Fibroblast of mammary gland (primary cell): ENCODE measurements at places on chromosomes 7 and 10.

- DNase-seq = no peak
Measured at GRCh38 chr10:114065049-114065435, 21.4 kb downstream of the ADRB1 start.

DNA sequence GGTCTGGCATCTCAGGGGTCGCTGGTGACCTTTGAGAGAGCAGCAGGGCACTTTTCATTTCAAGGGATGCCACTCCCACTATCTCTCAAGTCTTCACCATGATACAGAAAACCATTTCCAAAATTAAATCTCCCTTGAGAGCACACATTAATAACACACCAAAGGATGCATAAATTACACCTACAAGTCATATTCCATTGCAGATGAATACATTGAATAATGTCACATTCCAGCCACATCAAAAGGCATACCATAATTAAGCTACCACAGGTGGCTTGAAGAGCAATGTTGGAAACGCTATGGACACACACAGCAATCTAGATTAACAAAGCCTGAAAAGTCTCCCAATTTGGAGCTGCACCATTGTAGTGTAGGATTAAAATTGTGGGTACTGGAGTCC, 353.3 kb upstream of the ZMIZ1 start:
- no peak for DNase-seq

DNA sequence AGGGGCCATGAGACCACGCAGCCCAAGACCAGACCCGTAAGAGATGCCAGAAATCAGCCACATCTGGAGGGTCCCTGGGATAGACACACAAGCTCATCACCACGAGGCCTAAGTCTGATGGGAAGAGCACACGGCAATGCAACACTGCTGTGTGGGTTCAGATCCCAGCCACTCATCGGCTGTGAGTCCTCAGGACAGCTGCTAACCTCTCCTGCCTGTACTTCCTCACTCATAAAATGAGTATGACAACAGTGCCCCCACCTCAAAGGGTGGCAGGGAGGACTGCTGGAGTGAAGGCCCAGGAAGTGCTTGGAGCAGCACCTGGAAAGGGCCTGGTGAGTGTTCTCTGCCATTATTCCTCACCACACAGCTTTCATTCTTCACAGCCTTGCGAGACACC, 60.9 kb downstream of the MAD1L1 start:
- no peak for DNase-seq

DNA sequence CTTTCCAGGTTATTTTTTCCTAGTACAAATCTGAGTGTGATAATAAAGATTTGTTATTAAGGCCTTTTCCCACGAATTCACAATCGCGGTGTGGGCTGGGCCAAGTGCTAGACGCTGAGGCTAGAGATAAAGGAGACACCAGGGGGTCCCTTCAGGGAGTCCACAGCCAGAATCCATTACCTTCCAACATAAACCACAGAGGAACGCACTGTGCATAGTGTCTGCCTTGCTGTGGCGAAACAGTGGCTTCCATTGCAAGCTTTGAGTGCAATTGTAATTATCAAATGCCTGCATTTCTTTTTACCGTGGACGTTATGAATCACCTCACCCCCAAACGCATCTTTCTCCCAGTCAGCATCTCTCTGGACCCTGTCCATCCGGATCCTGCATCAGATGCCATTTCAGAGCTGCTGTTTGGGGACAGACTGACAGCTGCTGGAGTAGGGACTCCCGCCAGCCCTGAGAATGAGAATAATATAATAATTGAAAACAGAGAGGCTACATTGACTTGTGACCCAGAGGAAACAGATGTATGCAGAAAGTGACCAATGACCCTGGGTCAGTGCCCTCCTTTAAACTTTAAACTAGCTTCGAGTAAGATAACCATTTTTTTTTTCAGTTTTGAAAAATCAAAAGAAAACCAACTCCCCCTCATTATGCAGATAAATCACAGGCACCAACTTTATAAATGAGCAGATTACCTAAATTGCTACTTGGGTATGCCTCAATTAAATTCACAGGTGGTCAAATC, 456.2 kb upstream of the NRP1 start:
- DNase-seq = peak; percentile 20

DNA sequence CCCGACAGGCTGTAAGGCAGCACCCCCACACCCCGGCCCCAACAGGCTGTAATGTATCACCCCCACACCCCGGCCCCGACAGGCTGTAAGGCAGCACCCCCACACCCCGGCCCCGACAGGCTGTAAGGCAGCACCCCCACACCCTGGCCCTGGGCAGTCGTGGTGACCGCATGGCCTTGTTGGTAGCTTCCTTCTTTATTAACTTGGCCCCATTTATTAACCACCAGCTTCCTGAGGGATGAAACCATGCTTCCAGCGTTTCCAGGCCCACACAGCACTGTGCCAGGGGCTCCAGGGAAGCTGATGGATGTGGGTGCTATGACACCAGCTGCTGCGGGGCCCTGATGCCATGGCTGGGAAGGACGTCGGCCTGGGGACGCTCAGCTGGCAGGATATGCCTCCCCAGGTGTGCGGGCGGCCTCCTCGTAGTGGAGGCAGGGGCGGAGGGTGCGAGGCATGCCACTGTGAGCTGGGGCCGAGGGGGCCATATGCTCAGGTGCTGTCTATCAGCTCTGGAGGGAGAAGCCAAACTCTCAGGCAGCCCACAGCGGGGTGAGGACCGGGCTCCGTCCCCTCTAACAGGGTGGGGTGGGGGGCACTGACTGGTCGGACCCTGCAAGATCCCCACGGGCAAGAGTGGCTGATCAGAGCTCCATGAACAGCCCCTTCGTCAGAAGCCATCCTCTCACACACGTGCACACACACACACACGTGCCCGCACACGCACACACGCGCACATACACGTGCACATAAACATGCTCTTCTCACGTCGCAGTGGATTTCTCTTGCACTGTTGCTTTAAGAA, 311.0 kb downstream of the PTPRN2 start:
- DNase-seq = no peak

DNA sequence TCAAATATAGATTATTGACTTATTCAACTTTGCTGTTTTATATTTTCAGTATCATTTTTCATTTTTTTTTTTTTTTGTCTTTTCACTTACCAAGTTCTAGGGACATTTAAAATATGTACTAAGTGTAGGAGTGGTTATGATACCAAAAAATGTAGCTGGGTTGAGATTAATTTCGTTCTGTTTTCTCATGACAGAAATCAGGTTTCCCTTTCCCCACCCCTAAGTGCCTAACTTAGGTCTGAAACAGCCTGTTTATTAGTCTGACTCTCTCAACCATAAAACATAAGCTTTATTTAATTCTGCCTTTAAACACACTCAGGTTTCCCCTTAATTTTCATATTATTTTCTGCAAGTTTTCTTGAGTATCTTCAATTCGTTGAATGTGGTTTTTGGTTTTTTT, 22.1 kb downstream of the TMEM106B start:
- DNase-seq = no peak

DNA sequence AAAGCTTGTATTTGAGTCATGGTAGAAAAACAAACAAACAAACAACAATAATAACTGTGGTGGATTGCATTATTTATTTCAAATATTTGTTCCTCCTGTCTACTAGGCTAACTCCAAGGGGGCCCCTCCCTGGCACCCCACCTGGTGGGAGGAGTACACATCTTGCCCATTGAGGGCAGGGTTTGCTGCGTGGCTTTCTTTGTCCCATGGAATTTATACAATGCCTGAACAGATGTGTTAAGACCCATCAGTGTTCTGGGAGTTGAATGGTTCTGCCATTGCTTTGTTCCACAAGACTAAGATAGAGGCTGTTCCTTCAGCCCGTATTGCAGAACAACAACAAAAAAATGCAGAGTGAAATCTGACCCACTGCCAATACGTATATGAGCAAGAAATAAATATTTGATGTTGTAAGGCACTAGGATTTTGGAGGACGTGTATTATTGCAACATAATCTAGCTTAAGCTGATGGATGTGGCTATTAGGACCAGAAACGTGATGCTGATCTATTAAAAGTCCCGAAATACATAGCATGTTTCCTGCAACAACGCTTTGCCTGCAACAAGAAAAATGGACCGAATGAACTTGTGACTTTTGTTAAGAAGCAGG, 119.1 kb upstream of the JCAD start:
- peak; percentile 94 for DNase-seq

DNA sequence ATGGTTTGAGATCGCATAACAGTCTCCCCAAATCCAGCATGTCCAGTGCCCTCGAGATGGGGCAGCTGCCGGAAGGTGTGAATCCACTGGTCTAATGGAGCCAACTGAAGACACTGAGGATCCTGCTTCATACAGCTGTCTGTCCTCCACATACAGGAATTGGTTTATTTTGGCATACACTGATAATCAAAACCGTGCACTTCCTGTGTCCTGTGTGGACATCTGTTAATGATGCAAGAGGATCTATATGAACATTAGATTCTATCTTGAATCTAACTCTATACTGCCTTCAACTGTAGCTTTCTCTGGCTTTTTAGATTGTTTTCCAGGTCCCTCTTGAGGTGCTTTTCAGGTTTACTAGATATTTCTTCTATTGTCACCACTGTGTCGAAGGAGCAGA, 3.0 kb upstream of the JAZF1 start:
- peak; percentile 55 for DNase-seq

GRCh38 chr7:24665564-24666294, 91.5 kb downstream of the GSDME start:
- peak; percentile 64 for DNase-seq

GRCh38 chr10:103599211-103599610, 105.7 kb downstream of the NEURL1 start:
- no peak for DNase-seq

GRCh38 chr10:104614245-104614831, 26.8 kb upstream of the SORCS3 start:
- peak; percentile 38 for DNase-seq

- DNase-seq = no peak
Measured at GRCh38 chr7:148436571-148436970, 154.0 kb upstream of the C7orf33 start.

GRCh38 chr7:31811650-31812461, 124.8 kb downstream of the PPP1R17 start:
- DNase-seq = peak; percentile 79

GRCh38 chr10:95242581-95243317, 48.1 kb downstream of the PDLIM1 start:
- DNase-seq = peak; percentile 69

GRCh38 chr7:1512781-1513656, 8.8 kb upstream of the INTS1 start:
- peak; percentile 41 for DNase-seq

- no peak for DNase-seq
Measured at GRCh38 chr7:143733876-143734275, 23.6 kb downstream of the CTAGE6 start.

GRCh38 chr7:139619367-139619657, 95.8 kb downstream of the CLEC2L start:
- DNase-seq = peak; percentile 90

- DNase-seq = peak; percentile 46
Measured at GRCh38 chr10:74177140-74177677, 26.2 kb downstream of the ADK start.

DNA sequence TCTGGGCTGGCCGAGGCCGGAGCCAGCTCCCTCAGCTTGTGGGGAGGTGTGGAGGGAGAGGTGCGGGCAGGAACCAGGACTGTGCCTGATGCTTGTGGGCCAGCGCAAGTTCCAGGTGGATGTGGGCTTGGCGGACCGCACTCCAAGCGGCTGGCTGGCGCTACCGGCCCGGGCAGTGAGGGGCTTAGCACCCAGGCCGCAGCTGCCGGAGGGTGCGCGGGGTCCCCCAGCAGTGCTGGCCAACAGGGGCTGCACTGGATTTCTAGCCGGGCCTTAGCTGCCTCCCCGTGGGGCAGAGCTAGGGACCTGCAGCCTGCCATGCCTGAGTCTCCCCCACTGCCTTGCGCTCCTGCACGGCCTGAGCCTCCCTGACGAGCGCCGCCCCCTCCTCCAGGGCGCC, 242.8 kb downstream of the CCSER2 start:
- no peak for DNase-seq

- DNase-seq = peak; percentile 77
Measured at GRCh38 chr7:123749537-123749857, 694 bp upstream of the WASL start.

- DNase-seq = no peak
Measured at GRCh38 chr10:92413011-92413410, 122.0 kb downstream of the MARCHF5 start.
